RWPE1 (cell line): ENCODE measurements at places on chromosomes 3 and 15.
A peak's percentile ranks its signal among the peaks of the same experiment; 100 is the strongest.

DNA sequence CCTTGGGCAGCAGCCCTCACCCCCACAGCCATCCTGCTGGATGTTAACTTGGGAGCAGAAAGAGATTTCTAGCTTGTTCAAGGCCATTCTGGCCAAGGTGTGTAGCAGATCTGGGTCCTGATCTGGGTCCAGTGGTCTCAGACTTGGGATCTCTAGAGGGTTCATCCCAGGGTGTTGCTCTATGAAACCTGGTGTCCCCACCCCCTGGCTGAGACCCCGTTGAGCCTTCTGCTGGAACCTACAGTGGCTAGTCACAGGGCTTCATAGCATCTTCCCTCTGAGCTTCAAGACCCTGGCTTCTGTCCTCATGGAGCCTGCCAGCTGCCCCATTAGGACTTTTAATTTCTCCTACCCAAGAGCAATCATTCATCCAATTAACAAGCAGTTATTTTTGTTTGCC lies 64.3 kb downstream of the EPHB1 start:
- DNase-seq = no peak

DNA sequence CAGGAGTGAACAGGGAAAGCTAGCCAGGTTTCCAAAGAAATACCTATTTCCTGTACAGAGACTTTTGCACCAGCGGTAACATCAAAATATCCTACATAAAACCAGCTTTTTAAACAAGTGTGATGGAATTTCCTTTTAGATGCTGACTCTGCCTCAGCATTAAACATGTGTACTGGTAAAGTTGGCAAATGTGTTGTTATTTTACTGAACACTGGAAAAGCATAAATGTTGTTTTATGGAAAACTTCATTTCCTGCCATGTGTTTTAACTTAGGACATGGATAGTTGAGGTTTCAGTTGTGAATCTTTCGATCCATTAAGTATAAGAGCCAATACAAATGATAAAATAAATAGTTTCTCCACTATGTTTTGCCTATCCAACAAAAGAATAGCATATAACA lies 15.7 kb downstream of the OXNAD1 start:
- no peak for DNase-seq

DNA sequence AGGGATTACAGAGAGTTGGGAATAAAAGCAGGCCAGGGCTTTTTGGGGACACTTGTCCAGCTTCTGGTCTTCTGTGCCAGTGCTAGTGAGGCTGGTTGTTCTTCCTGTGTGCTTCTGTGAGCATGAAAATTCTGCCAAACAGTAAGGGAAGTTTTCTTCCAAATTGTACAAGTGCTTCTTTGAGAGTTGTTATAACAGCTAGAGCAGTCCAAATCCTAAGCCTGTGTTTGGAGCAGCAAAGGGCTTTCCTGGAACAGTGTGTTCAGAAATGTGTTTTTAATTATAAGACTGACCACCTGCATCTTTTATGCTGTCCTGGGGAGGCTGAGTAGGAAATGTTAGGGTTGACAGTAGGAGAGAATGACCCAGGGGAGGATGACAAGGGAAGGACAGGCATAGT lies 223.0 kb upstream of the P2RY1 start:
- DNase-seq = no peak

DNA sequence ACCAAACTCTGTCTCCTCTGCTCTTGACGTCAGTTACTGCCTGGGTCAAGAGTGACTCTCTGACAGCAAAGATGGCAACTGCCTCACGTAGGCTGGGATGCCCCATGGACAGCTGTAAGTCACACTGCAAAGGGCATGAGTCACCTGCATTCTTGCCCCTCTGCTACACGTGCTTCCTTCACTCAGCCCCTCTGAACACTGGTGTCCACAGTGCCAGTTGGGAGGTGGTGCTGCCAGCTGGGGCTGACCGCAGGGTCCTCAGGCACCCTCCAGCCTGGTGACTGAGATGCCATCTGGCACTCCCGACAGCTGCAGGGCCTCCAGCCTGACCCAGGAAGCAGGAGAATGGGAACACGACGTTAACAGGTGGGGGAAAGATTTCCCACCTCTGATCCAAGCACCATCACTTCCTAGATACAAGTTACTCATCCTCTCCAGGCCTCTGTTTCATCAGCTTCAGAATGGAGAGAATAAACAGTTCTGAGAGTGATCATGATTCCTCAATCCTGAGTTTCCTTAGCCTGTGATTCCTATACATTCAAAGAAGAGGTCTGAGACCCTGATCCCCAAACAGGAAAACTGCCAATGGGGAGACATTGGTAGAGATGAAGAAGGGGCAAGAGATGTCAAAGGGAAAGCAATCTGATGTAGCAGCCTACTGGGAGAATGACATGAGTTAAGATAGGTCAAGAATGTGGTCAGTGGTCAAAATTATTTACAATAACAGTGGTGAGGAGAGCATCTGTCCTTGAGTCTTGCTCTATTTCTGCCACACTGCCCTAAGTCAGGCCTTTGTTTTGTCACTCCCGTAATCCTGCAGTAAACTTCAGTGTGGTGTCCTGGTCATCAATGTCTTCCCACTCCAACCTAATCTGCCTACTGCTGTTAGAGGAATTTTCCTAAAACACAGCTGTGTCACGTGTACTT lies 86.1 kb upstream of the BCL6 start:
- no peak for DNase-seq

GRCh38 chr3:177179281-177180067 lies 17.8 kb downstream of the TBL1XR1 start:
- DNase-seq = peak; percentile 29

GRCh38 chr15:67775250-67775649 lies 50.1 kb upstream of the SKOR1 start:
- DNase-seq = no peak

- no peak for DNase-seq
These were observed 138.9 kb upstream of the RORA start for GRCh38 chr15:61367953-61368352.

DNA sequence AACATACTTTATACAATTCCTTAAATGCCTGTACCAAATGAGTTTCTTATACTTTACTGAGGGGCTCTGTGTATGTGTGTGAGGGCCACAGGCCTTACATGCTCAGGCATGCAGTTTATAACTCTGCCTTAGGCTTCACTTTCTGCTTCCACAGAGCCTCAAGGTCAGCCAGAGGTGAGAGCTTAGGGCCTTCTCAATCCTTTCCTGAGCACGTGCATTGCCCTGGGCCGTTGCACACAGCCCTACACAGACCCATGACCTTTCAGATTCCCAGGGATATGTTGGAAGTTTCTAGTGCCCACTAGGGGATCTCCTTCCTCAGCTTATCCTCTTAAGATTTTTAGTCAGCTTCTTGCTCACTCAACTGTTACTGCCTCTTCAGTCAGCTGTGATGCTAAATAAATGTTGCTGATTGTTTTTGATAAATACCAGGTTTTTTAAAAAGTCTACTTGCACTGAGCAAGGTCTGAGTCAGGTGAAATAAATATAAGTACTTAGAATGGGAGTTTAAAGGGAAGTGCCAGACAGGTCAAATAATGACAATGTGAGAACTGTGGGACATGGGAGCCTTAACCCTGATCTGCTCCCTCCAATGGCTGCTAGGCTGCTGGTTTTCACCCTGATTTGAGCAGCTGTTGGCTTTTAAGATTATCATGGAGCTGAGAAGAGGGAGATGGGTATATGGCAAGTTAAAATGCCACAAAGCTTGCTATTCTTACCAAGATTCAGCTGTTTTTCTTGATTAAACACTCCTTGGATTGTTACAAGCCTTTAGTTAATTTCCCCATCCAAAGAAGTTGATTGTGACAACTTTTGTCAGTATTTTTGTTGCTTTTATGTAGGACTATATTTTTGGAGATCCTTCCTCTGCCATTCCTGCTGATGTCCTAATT lies 169.5 kb downstream of the PLD1 start:
- DNase-seq = no peak

DNA sequence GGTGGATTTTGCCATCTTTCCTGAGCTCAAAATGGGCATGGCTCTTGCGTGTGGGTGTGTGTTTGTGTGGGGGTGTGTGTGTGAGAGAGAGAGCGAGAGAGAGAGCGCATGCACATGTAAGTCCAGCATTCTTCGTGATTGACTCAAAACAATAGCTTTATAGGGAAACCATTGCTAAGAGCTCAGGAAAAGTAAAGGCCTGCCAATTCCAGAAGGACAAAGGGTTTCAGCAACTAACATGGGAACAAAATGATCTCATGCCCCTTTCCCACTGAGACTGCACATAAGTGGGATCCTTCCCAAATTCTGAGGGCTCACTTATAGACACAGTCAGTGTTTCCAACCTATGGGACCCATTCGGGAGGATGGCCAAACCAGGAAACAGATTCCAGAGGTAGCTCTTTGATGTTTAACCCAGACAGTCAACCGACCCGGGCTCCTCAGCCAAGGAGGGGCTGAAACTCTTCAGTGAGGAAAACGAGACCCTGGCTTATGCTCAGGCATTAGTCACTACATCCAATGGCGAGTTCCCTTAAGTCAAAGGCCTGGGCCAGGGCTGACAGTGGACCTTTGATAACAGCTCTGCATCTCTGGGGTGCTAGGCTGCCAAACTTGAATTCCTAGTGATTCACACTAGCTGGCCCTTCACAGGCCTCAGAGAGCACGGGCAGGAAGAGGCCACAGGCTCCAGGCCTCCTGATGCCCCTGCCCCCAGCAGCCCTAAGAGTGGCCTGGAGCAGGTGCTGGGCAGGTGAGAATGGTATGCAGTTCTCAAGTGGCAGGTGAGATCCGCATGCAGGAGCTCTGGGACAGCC lies 305.0 kb upstream of the C2CD4B start:
- no peak for DNase-seq

DNA sequence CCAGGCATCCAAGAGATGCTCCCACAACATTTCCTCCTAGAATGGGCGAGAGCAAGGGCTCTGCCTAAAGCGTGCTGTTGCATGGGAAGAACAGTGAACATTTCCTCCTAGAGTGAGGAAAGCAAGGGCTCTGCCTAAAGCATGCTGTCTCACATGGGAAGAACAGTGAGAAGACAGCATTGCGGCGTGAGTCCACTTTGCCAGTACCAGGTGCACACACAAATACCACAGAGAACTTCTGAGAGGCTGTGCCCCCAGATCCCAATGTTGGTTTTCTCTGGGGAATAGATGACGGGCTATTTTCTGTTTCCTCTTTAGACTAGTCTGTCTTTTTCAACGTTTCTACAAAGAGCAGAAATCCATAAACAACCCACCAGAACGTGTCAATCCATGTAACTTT lies 142.9 kb downstream of the LRRK1 start:
- DNase-seq = no peak

DNA sequence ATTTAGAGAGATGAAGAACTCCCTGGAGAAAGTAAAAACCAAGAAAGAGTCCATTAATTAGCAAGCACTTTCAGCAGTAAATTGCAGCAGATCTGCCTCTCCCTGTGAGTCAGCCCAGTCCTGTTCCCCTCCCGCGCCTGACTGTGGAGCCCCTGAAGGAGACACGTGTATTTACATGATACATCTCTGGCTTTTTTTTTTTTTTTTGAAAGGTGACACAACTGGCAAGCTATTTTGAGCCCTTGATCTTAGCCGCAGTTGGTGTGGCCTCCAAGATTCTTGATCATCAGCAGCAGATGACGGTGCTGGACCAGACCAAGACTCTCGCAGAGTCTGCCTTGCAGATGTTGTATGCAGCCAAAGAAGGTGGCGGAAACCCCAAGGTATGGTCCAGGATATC lies 271.8 kb upstream of the TPM1 start:
- peak; percentile 74 for DNase-seq

GRCh38 chr3:107201146-107201545 lies 176.1 kb upstream of the CCDC54 start:
- DNase-seq = peak; percentile 51

- DNase-seq = peak; percentile 63
These were observed 39.2 kb downstream of the EPHB3 start for GRCh38 chr3:184600685-184601377.

DNA sequence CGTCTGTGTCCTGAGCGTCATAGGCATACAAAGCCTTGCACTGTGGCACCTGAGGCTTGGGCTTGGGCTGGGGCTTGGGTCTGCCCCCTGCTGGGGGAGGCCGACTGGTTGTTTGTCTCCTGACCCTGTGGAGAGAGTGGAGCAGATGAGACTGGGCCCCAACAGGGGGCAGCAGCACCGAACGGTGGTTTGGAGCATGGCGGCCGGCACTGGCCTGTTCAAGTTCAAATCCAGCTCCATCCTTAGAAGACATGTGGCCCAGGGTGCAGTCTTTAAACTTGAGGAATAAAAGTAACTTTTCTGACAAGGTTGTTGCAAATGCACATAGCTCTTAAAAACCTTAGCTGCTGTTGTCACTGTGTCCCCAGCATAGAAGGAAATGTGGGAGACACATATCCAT lies 33.3 kb downstream of the CCNB2 start:
- DNase-seq = no peak

DNA sequence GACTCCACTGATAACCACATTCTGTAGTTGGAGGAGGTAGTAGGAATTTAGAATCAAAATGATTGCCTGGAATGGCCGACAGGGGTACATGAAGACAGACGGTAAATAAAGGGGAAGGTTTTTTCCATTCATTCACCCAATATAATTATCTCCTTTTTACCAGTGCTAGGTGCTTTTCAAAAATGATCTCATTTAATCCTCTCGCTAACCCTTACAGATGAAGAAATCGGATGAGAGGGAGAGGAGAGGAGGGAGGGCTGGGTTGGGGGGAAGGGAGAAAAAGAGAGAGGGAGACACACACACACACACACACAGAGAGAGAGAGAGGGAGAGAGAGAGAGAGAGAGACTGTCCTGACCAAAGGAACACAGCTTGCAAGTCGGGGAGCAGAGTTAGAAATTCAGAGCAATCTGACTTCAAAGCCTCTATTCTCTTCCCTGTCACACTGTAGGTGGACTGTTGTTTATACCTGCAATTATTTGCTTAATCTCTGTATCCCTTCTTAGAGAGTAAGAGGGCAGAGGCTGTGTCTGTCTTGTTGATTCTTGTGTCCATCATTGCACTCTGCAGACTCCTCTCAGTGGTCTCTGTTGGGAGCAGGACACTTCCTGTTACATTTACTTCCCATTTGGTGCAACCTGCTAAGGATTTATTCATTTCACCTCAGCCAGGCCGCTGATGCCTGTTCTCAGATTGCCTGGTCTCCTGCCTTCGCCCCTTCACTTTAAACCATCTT lies 18.7 kb upstream of the PAQR9 start:
- DNase-seq = no peak

DNA sequence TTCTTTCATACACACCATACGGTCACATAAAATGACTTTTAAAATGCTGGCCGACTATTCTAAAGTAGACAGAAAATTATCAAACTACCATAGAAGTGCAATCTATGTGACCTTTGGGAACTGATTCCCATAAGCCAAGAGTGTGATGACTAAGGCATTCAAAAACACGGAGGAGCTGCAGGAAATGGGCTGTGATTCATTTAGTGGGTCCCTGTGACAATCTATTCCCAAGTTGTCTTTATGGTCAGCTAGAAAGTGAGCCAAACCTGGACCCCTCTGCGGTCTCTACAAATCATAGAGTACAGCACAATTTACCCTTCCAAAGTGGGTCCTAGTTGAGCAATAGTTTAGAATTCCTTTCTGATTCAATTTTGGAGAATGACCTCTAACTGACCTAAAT lies 251.5 kb upstream of the CBLB start:
- no peak for DNase-seq

GRCh38 chr3:112746675-112747280 lies 99.9 kb downstream of the CD200R1L start:
- peak; percentile 26 for DNase-seq

GRCh38 chr3:183120538-183121215 lies 21.4 kb upstream of the MCCC1 start:
- no peak for DNase-seq

- no peak for DNase-seq
These were observed 20.8 kb upstream of the TRA2B start for GRCh38 chr3:185958626-185959025.
